CD14-positive monocyte (primary cell): ENCODE measurements at places on chromosomes 1 and 21.

DNA sequence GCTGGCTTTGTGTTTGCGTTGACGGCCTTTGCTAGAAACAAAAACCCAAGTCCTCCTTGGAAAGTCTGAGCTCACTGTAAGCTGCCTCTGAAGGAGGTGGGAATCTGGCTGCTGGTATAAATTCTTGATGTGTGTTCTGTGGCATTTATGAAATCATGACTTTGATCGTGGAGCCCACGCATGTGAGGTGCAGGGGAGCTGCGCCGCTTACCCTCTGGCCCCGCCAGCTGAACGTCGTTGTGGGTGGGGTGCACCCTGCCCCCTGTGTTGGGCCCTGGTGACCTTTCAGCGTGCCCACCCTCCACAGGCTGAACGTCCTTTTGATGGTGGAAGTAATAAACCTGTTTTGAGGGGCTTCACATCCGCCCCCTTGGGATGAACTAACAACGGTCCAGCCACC, 21.2 kb upstream of the DIP2A start:
- DNase-seq, result no peak

- DNase-seq, result no peak
Measured at GRCh38 chr21:16395285-16395684, 665.5 kb downstream of the USP25 start.

- DNase-seq, result no peak
Measured at GRCh38 chr1:1542766-1543705, 2.6 kb upstream of the TMEM240 start.

- no peak for DNase-seq
Measured at GRCh38 chr1:154006136-154006535, 15.6 kb downstream of the RPS27 start.

GRCh38 chr1:1182491-1183220, 9.0 kb downstream of the TTLL10 start:
- DNase-seq, result no peak

GRCh38 chr1:98660940-98661543, 479 bp upstream of the SNX7 start:
- DNase-seq, result no peak

GRCh38 chr1:151832318-151832980, 847 bp upstream of the RORC start:
- no peak for DNase-seq

DNA sequence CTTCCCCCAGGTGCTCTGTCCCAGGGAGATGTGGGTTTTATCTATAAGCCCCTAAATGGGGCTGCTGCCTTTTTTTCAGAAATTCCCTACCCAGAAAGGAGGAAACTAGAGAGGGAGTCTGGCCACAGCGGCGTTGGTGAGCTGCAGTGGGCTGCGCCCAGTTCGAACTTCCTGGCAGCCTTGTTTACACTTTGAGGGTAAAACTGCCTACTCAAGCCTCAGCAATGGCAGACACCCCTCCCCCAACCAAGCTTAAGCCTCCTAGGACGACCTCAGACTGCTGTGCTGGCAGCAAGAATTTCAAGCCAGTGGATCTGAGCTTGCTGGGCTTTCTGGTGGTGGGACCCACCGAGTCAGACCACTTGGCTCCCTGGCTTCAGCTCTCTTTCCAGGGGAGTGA, 46.2 kb upstream of the PAPPA2 start:
- no peak for DNase-seq

DNA sequence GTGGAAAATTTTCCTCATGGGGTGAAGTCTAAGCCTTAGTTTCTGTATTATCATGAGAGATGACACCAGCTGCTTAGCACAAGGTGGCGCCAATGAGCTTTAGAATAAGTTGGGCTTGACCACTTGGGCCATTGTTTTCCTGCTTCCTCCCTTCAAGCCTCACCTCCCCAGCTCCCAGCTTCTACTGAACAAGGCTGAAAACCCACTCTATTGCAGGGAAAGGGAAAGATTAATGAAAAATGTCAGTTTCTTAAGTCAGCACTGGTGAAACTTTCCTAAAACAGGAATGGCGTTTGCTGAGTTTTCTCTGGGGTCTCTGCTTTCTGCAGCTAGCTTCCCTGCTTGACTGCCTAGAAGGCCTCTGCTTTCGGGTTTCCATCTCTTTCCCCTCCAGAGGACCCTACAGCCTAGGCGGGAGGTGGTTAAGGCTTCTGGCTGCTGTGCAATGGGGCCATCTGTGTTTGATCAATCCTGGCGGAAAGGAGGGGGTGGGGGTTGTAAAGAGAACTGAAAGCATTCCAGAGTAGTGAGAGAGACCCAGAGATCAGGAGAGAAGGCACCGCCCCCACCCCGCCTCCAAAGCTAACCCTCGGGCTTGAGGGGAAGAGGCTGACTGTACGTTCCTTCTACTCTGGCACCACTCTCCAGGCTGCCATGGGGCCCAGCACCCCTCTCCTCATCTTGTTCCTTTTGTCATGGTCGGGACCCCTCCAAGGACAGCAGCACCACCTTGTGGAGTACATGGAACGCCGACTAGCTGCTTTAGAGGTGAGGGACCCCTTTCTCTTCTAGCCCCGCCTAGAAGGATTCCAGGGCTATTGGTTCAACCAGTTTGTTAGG, at the start of gene OLFML3:
OLFML3 (plus strand) TSS at position 612 of the 840 bp plus-strand sequence; CDS start at position 655, 43 bp downstream.
- DNase-seq, result peak; percentile 67

DNA sequence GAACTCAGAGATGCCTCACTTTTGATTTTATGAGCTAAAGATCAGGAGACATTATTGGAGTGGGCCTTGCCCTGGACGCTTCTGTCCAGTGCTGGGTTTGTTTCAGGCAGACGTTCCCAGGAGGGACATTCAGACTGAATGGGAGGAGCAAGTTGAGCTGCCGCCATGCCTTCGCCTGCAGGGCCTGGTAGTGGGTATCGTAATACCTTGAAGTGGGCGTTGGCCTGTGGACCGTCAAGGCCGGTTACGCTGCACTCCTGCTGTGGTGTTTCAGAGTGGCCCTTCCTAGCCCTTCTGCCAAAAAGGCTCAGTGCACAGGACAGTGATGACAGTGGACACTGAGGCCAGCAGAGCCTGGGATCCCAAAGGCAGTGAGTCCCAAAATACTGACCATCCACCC, 1.6 kb downstream of the FAM3B start:
- no peak for DNase-seq

- DNase-seq, result peak; percentile 55
Measured at GRCh38 chr1:154943649-154944400, 7.3 kb upstream of the PMVK start.

GRCh38 chr1:244352156-244352830, 99.4 kb downstream of the ADSS2 start:
- DNase-seq, result no peak

DNA sequence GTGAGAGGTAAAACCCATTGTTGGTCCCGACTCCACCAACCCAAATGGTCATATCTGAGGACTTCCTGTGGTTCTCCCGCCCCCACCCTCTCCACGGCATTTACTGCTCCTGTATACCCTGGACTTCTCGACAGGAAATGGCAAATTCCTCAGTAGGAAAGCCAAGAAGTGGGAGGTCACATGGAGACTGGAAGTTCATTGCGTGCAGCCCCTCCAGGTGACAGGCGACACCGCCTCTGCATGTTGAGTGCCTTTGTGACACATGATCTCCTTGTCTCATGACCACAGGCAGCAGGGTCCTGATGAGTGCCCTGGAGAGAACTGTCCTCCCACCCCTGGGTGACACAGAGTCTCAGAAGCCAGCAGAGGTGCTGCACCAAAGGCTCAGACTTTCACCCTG, 24.2 kb downstream of the ERG start:
- no peak for DNase-seq

GRCh38 chr1:77797991-77798390, 18.5 kb downstream of the MIGA1 start:
- no peak for DNase-seq

GRCh38 chr1:100265562-100265930, 470 bp upstream of the RTCA start:
- no peak for DNase-seq

GRCh38 chr1:153921080-153921802, 1.5 kb downstream of the GATAD2B start:
- no peak for DNase-seq

- DNase-seq, result no peak
Measured at GRCh38 chr1:213256438-213257087, 205.5 kb downstream of the RPS6KC1 start.

GRCh38 chr1:226987623-226988333, 47.7 kb downstream of the COQ8A start:
- DNase-seq, result no peak

GRCh38 chr1:36925251-36925650, 109.1 kb downstream of the GRIK3 start:
- DNase-seq, result no peak

DNA sequence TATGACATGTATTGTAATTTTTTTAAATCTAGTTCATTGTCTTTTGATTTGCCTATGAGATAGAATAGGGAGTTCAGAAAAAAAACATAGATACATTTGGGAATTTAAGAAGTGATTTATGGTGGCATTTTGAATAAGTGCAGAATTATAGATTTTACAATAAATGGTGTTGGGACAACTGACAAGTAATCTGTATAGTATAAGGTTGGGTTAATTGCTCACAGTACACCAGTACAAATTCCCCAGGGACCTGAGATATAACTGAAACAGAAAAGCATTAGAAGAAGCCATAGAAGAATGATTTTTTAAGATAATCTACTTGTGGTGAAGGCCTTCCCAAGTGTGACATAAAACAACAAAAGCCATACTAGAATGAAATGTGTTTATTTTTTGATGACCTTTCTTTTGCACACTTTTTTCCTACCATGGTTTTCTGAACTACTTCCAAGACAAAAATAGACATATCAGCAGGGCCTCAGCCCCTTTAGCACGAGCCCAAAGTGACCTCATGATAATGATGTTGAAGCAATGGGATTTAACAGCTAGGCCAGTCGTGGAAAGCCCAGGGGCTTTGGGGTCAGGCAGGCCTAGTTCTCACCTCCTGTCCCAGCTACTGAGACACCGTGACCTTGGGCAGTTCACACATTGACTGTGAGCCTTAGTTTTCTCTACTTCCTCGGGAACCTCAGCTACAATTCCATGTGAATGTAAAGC, 87.4 kb downstream of the GREM2 start:
- DNase-seq, result no peak

DNA sequence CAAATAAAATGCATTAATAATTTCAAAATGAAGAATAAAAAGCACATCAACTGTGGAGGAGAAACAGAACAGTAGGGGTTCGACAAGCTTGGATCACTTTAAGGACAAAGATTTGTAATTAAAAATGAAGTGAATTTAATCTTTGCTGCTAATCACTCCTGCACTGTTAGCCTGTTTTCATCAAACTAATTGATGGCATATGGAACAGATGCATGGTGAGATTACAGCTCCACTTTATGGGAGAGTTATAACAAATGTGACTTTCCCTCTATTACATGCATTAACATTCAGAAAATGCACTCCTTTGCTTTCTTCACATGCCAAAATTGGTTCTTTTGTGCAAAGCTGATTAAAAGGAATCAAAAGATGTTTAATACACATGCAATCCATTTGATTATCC, 207.2 kb upstream of the C21orf91 start:
- DNase-seq, result no peak

- no peak for DNase-seq
Measured at GRCh38 chr1:205301205-205301821, 20.2 kb downstream of the NUAK2 start.

GRCh38 chr1:27539901-27540861, 50.2 kb upstream of the WASF2 start:
- DNase-seq, result no peak

DNA sequence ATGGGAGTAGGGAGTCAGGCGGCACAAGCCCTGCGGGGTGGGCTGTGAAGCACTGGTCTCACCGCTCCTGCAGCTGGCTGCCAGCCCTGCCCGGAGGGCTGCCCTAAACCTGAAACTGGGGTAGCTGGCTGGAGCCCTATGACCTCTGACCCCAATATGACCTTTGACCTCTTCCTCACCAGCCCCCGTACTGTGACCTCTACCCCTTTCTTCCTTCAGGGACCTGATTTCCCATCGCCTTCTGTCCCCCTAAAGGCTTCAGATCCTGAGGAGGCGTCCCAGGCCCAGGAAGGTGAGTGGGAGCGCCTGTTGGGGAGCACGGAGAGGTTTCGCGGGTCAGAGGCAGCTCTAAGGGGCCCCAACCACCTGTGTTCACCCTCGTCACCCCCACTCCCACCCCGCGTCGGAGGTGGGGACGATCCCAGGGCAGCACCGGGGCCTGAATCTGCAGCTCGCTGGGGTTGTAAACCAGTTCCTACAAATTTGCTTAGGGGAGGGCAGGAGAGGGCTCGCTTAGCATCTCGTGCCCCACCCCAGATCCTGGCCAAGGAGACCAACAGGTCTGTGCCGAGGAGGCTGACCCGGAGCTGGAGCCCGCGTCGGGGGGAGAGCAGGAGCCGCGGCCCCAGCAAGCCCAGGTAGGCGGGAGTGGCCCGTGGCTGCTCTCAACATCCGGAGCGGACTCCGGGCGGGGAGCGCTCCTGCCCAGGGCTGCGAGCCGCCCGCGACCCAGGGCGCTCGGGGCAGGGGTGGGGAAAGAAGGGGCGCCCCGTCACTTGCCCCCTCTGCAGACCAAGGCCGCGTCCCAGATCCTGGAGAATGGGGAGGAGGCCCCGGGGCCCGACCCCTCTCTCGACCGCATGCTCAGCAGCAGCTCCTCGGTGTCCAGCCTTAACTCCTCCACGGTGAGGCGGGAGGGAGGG, 7.3 kb downstream of the SYTL1 start:
- DNase-seq, result no peak

DNA sequence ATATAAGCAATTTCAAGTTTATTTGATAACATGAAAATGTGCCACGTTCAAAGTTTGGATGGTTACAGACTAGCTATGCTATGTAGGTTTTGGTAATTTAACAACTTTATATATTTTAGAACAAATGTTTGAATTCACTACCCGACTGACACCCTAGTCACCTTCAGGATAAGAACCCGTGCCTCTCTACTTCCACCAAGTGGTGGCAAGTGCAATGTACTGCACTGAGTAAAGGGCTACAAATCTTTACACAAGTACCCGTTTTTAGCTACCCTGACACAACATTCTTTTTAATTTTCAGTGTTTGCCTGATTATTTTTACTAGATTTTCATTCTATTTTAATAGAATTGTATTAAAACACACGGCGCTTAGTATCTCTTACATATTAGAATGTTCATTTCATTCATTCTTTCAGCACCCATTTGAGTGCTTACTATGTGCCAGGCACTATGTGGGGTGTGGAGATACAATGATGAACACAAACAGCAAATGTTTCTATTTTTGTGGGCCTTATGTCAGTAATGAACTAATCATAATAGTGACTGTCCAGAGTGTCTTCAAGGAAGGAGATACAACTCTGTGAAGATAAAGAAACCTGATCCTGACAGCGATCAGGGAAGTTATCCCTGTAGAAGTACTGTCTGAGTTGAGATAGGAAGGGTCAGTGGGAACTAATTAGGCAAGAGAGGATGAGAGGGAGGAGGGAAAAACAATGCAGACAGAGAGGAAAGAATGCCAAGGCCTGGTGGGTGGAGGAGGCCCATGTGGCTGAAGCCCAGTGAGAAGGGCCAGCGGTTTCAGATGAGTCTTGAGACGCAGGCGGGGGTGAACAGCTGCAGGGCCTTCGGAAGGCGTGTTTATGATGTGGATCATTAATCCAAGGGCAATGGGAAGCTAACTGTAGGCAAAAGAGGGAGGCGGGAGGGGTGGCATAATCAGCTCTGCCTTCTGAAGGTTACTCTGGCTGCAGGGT, 3.8 kb downstream of the LCA5L start:
- DNase-seq, result peak; percentile 43

- no peak for DNase-seq
Measured at GRCh38 chr1:52662645-52663313, 29.8 kb downstream of the SHISAL2A start.

- DNase-seq, result no peak
Measured at GRCh38 chr1:243374412-243374811, 118.6 kb downstream of the SDCCAG8 start.
